ENCODE measurements at places on chromosomes 6 and 20.

DNA sequence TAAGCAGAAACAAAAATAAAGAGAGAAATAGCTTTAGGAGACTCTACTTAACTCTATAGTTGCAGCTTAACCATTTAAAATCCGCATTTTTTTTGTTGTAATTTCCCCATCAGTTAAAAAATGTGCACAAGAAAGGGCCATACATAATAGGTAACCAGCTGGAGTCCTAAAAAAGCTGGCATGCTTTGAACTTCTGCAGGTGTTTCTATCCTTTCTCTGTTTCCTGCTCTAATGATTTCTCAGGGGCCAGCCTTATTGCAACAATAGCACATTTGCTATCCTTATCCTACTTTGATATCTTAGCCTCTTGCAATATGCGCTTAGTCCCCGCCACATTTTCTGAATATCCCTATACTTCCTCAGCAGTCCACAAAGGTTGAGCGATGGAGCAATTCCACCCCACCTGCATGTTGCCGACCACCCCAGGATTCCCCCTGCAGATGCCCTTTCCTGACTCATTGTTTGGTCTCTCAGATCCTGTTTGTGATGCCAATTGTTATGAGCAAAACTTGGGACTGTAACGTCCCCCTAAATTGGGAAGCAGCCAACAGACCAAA is 48.5 kb downstream of the TRIM27 start:
- no peak for DNase-seq

GRCh38 chr6:136608991-136609390 is 58.8 kb upstream of the MAP7 start:
- DNase-seq: no peak

DNA sequence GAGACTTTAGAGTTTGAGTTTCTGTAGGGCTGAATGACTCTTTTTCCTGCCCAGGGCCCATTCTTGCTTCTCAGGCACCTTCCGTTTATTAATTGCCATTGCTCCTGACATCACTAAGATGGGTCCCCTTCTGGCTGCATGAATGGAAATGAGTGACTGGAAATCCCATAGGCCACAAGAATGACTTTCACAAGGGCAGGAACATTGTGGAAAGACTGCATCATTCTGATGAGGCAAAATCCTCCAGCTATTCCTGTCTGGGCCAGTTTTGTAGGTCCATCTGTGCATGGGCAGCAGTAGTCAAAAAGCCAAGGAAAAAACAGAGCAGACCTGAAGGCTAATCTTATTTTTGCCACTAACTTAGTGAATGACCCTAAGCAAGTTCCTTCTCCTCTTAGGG is 19.3 kb downstream of the TMEM74B start:
- no peak for DNase-seq

DNA sequence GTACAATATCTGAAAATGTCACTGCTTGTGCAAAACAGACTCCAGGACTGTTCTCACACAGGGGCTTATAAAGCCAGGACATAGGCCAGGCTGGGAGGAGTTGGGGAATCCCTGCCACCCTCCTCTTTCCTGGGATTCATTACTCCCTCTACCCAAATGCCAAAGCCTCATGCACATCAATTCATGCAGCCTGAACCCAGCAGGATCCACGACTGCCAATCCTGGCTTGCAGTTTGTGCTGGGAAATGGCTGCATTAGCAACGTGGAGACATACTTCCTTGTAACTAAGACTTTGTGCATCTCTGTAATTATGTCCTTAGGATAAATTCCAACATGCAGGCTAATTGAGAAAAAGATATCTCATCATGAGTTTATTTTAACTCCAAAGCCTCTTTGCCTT is 143.8 kb downstream of the SYCP2 start:
- DNase-seq: no peak

DNA sequence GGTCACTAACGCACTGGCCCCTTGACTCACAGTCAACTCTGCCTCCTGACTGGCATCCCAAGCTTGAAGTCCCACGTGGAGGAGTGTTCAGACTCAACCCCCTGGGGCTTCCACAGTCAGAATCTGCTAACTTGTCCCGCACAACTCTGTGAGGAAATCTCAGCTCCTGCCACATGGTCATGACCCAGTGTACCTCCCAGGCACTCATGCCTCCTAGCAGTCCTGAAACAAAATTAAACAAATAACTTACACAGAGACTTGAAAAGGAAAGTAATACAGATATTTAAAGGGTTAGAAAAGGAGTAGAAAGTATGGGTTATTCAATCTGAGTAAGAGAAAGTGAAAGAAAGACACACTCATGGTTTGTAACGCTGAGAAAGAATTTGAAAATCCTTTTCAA is 134.9 kb downstream of the GMDS start:
- DNase-seq: no peak

DNA sequence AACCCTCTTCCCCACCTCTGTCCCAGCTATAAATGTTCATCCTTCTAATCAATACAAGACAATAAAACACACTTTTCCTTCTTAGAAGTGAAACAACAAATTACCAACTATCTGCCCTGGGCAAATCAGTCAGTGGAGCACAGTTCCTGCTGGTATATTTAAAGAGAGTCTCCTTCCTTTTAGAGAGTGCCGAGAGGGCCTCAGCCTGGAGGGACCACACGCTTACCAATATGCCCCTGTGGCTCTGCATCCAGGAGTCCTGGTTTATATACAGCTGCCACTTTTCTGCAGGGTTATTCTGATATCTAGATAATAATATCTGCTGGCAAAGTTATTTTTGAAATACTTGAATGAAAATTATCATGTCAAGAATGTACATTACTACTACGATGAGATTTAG is 87.4 kb upstream of the KCNK16 start:
- no peak for DNase-seq

GRCh38 chr6:54681987-54682386 is 164.6 kb upstream of the FAM83B start:
- peak; percentile 8 for DNase-seq

- no peak for DNase-seq
Observed at GRCh38 chr20:10843146-10843711, 169.4 kb upstream of the JAG1 start.

DNA sequence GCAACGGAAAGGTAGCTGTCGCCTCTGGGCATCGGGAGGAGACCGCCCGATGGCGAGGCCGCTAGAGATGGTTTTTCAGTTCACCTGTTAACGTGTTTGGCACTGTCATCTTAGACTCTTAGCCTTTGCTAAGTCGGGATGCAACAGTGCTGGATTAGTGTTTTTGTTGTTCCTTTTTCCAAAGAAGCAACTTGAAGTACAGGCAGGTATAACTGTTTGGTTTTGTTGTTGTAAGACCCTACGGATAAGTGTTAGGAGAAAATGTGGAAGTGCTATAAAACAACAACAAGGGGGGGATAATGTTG is 723 bp downstream of the MANEA start:
- DNase-seq: no peak

DNA sequence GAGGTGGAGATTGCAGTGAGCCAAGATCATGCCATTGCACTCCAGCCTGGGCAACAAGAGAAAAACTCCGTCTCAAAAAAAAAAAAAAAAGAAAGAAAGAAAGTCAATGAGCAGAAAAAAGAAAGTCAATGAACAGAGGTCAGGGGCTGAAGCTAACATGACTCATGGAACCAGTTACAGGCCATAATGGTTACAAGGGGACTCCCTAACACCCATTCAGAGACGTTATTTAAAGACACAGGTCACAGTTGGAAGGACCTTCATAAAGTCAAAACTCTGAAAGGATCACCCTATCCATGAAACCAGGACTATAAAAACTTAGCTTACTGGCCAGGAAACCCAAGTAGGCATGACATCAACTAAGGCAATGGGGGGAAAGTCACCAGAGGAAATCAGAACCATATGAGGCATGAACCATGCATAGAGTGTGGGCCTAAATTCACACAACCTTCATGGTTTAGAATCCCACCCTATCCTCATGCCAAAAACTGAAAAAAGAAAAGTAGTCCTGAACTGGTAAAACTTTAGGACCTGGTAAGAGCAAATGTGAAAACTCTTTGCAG is 18.2 kb downstream of the FBXL4 start:
- DNase-seq: no peak

DNA sequence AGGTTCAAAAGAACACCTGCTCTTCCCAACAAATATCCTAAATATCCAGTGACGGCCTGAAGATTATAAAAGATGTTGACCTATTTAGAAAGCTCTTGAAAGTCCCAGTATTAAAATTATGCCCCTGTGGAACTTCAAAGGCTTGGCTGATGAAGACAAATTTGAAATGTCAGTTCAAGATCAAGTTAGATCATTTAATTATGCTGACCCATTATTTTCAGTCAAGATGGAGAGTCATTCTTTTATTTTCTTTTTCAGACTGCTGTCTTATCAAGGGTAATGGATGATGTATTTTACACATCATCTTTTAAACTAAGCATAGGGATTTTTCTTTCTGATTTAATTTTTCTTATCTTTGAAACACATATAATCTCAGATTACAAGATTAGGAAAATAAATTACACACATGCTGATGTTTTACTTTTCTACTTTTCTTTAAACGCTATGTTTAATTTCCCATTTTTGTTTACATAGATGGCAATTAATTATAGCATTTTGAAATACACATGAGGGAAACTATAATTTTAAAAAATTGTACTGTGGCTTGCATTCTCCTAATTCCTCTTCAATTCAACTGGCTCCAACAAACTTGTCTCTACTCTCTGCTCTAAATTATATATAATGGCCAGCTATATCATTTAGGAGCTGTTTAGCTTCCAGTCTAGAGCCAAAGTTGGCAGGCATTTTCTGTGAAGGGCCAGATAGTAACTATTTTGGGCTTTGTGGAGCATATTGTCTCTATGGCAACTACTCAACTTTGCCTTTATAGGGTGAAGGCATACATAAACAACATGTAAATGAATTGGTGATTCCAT is 123.7 kb downstream of the RCAN2 start:
- DNase-seq: no peak

DNA sequence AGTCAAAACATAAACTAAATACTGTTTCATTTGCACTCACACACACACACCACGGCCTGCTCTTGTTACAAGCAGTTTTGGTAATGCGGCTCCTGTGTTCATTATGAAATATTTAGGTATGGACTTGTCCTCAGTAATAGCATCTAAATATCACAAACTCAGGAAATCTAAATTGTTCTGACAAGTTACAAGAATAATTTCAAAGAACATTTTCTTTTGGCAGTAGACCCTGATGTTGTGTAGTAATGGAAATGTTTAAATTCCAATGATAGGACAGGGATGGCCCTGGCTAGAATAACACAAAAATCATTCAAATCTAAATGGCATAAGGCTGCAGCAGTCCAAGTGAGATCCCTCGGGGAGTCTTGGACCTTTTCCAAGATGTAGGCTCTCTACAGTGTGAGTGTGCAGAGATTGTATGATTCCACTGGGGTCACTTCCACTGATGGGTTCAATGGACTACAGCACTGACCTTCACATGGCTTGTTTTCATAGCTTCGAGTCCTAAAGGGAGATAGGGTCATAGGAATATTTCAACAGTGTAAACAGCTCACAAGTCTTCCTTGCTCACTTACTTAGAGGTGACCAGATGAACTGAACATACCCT is 210.6 kb upstream of the PLCB4 start:
- no peak for DNase-seq

Data from BJ (cell line).